ENCODE measurements at places on chromosomes 6 and 20. TPM values are rescaled to one million over a fixed set of nuclear protein-coding genes. Genes with fewer than 3 reads are reported as not detected.

SNRPB gene
- polyA plus RNA-seq: 11.7 TPM

TTPAL gene
- 3.4 TPM for polyA plus RNA-seq

MEI4 gene
- 1.1 TPM for polyA plus RNA-seq

GPX5 gene
- polyA plus RNA-seq: not detected

JAG1 gene
- 1.1 TPM for polyA plus RNA-seq

VARS1 gene
- polyA plus RNA-seq: 5.9 TPM

DEFB116 gene
- polyA plus RNA-seq: not detected

MAD2L1BP gene
- polyA plus RNA-seq: 21.2 TPM

SPTLC3 gene
- 0.46 TPM for polyA plus RNA-seq

GRM4 gene
- polyA plus RNA-seq: 2.1 TPM
